MG63 (cell line): ENCODE measurements at places on chromosomes 3 and 15. TPM values are rescaled to one million over a fixed set of nuclear protein-coding genes. Genes with fewer than 3 reads are reported as not detected.

Gene ABI3BP
- 1.1 and 2.1 TPM in 2 replicates for total RNA-seq

Gene ADAMTS9
- not detected in 2 replicates for total RNA-seq

- DNase-seq = no peak
These were observed 93.8 kb downstream of the FHIT start for GRCh38 chr3:61157414-61157813.

- no peak for DNase-seq
These were observed 2.5 kb downstream of the NT5DC2 start for GRCh38 chr3:52530918-52531826.

GRCh38 chr3:129199366-129199765, 15.7 kb upstream of the CNBP start:
- no peak for DNase-seq

GRCh38 chr3:139633511-139633910, 44.3 kb downstream of the NMNAT3 start:
- DNase-seq = no peak

DNA sequence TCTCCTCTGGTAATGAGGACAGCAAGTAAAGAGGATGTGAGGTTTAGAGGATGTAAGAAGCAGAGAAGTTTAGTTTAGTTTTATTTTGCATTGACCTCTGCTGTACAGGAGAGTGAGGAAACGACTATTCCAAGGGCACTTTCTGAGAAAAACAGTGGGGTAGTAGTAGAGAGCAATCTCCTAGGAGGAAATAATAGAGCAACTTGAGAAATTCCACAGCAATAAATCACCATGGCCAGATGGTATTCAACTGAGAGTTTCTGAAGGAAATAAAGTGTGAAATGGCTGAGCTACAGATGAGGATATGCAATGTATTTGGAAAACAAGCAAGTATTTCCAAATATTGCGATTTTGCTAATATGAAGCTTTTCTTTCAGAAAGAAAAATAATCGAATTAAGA, 118.9 kb downstream of the DPH6 start:
- DNase-seq = no peak

DNA sequence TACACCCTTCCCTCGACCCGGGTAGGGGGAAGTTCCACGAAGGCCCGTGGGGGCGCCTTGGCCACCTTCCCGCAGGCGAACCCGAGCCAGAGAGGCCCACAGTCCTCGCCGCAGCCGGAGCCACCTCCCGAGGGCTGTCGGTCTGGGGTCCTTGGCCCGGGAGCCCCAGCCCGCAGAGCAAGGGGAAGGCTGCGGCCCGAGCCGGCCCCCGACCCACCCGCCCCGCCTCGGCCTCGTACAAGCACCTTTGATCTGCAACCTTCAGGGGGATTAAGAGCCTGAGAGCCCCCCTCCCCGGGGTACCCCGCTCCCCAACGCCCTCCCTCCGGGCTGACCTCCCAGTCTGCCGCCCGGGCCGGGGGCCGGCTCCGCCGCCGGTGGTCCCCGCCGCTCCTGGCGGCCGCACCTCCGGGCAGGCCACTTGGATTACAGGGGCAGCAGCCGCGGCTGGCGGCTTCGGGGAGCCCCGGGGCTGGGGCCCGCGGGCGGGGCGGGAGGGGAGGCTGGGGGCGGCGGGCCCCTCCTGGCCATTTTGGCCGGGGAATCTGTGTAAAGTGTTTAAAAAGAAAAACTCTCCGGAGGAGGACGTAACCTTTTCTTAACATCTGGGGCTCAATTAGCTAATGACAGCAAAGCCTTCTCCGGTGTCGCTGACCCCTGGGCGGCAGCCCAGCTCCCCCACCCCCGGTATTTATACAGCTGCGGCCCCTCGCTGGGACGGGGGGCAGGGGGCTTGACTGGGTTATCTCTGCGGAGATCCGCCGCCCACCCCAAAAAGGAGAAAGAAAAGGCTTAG, 40.2 kb downstream of the EPHB3 start:
- DNase-seq = no peak

- no peak for DNase-seq
These were observed 889.8 kb downstream of the ROBO1 start for GRCh38 chr3:78878011-78878410.

GRCh38 chr3:178170698-178171535, 365.3 kb upstream of the KCNMB2 start:
- no peak for DNase-seq
